ENCODE measurements at places on chromosomes 4 and X.

- DNase-seq, result peak; percentile 69
These were observed 7.6 kb downstream of the FAT4 start for GRCh38 chr4:125322366-125322730.

DNA sequence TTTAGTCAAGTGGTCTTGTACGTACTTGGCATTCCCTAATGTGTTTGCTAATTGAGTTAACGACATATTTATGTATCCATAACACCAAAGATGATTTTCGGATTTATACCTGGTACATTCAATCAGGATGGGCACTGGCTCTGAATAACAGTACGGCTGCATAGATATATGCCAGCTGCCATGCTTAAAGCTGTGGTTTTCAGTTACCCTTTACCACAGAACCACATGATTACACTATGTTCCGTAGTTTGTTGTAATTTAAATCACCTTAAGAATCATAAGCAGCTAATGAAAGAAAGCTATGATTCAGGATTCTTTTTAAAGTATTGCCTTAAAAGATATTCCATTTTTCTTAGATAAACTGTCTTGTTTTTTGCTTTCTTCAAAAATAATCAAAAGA lies 53.6 kb downstream of the FIP1L1 start:
- DNase-seq, result peak; percentile 23

- DNase-seq, result peak; percentile 67
These were observed 27.2 kb upstream of the SLC25A4 start for GRCh38 chr4:185115827-185116232.

- DNase-seq, result peak; percentile 68
These were observed 34.3 kb downstream of the NLGN3 start for GRCh38 chrX:71178908-71179307.

- DNase-seq, result peak; percentile 46
These were observed 353 bp downstream of the NSD2 start for GRCh38 chr4:1871471-1872021.

All from myocyte (in vitro differentiated cells).